Purkinje cell (primary cell): ENCODE measurements at places on chromosomes 5 and 9. TPM values are rescaled to one million over a fixed set of nuclear protein-coding genes. Genes with fewer than 3 reads are reported as not detected.

The NDUFA8 gene
- polyA plus RNA-seq: 361 and 377 TPM in 2 replicates

The FCN2 gene
- polyA plus RNA-seq: not detected in 2 replicates

The SIGMAR1 gene
- polyA plus RNA-seq: 16.3 and 28.8 TPM in 2 replicates

The TUSC1 gene
- 2.6 and 3.9 TPM in 2 replicates for polyA plus RNA-seq

The TRIM23 gene
- 56.4 and 63.1 TPM in 2 replicates for polyA plus RNA-seq

The PLK2 gene
- polyA plus RNA-seq: 8.0 and 20.5 TPM in 2 replicates

The PLEKHG4B gene
- 0.14 and 0.19 TPM in 2 replicates for polyA plus RNA-seq
